ENCODE measurements at places on chromosomes 16 and 17. TPM values are rescaled to one million over a fixed set of nuclear protein-coding genes. Genes with fewer than 3 reads are reported as not detected.

DNA sequence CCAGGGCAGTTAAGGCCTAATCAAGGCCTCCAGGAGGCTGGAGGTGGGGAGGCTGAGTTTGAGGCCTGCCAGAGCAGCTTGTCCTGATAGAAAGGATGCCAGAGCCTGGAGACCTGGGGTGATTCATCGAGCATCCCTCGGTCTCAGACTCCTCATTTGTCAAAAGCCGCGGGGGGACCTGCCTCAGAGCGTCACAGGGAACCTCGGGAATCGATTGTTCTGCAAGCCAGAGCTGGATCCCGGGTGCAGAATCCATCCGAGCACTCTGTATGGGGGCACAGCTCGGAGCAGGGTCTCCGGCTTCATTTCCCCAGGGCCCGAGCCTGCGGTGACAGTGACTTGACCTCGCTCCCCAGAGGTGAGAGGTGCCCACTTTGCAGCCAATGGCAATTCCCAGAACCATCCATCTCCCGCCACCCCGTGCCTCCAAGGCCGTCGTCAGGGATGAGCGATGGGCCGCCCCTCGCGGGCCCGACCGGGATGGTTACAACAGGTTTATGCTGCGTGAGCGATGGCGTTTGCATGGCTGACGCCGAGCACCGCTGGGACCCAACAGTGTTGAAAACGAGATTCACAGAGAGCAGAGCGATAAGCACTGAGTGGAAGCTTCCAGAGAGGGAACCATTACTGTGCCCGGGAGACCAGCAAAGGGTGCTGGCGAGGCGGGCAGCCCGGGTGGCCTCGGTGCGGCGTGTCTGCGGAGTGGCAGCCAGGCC lies 117.1 kb upstream of the GSE1 start:
- H3K4me3 ChIP-seq = no peak overlapping the region
- no peaks in the 10 kb centered on the region for H3K36me3 ChIP-seq
- H3K4me1 ChIP-seq = peaks cover 4% of the 10 kb centered on the region
- no peak for DNase-seq
- H3K27me3 ChIP-seq = no peaks in the 10 kb centered on the region
- no peak overlapping the region for H3K27ac ChIP-seq

The MYLK3 gene
- total RNA-seq = 0.17 TPM

The MPV17L gene
- total RNA-seq = not detected

- no peak overlapping the region for H3K4me3 ChIP-seq
- H3K27me3 ChIP-seq = no peaks in the 10 kb centered on the region
- no peak overlapping the region for H3K27ac ChIP-seq
- peaks cover 26% of the 10 kb centered on the region for H3K4me1 ChIP-seq
- peak; percentile 47 for DNase-seq
Measured at GRCh38 chr17:29929006-29929532, 959 bp downstream of the SSH2 start.

The CDC27 gene
- total RNA-seq = 117 TPM

DNA sequence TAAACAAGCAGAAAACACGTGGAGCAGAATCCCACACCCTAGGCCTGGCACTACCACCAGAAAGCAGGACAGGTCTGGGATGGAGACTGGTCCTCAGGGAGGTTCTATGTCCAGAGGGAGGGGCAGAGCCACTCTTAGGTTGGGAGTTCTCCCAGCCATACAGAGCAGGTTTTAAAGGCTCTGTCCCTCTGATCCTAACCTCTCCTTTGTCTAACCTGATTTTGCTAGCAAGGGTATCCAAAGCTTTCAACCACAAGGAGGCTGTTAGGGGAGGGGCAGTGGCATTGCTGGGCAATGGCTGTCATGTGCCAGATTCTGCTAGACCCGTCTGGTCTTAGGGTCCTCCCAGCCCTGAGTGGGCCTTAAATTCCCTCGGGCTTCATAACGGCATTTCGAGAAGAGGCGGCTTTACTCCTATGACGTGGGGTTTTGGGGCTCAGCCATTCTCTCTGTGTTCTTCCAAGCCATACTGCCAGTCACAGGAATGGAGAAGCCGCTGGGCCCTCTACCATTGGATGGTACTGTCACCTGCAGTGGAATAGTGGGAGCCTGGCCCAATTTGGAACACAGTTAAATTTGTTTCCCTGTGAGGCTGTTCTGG lies 5.7 kb downstream of the TPPP3 start:
- no peak overlapping the region for H3K27ac ChIP-seq
- H3K36me3 ChIP-seq = no peaks in the 10 kb centered on the region
- DNase-seq = no peak
- H3K4me1 ChIP-seq = peaks cover 7% of the 10 kb centered on the region
- no peak overlapping the region for H3K4me3 ChIP-seq

DNA sequence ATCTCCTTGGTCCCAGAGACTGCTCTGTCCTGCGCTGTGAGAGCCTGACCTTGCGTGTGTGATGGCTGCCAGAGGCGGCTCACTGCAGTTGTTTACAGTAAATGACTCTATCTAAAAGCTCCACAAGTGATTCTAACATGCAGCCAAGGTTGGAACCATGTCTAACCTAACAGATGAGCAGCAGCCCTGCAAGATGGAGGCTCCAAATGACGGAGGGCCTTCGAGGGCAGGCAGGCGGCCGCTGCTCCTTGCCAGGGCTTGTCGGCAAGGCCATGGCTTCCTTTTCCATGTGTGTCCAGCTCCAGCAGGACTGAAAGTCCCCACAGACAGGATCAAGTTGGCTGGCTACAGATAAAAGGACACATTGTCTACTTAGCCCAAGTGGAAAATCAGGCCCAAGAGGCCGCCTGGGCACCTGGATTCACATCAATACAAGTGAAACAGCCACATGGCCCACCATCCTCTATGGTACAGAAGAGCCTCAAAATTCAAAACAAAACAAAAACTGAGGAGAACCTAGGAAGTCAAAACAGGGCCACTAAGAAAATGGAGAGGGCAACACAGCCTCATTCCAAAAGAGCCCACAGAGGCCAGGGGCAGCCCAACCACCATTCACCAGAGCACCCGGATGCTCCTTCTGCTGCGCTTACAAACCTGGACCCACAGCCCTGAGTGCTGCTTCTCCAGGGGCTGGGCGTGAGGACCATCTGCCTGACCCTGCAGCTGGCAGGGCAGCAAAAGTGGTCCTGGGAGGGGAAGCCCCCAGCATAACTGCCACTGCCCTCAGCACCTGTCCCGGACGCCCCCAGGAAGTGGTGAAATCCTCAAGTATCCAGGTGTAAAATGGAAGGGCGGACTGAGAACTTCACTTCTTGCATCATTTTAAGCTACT lies 65.0 kb downstream of the AMFR start:
- peaks cover 9% of the 10 kb centered on the region for H3K36me3 ChIP-seq
- DNase-seq = no peak
- H3K27ac ChIP-seq = peak overlapping the region; percentile 9

Data from activated naive CD4-positive, alpha-beta T cell treated with anti-CD3 and anti-CD28 coated beads for 36 hours (primary cell).